Ecto neural progenitor cell (in vitro differentiated cells): ENCODE measurements at places on chromosomes 5 and 9.
A peak's percentile ranks its signal among the peaks of the same experiment; 100 is the strongest.

DNA sequence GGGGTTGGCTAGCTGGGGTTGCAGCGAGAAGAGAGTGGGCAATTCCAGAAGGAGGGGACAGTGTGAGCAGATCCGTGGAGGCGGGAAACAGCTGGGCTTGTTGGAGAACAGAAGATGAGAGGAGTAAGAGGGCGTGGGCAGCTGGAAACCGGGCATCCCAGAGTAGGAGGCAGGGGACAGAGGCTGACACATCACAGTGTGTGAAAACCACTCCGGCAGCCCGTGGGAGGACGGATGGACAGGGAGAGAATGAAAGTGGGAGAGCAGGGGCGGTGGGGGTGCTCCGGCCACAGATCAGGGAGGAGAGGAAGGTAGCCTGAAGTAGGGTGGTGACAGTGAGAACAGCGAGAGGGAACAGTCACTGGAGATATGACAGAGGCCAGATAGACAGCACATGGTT lies 8.3 kb upstream of the PSMB7 start:
- DNase-seq, result no peak

- no peak for DNase-seq
Measured at GRCh38 chr5:72292411-72292810, 27.6 kb downstream of the MRPS27 start.

DNA sequence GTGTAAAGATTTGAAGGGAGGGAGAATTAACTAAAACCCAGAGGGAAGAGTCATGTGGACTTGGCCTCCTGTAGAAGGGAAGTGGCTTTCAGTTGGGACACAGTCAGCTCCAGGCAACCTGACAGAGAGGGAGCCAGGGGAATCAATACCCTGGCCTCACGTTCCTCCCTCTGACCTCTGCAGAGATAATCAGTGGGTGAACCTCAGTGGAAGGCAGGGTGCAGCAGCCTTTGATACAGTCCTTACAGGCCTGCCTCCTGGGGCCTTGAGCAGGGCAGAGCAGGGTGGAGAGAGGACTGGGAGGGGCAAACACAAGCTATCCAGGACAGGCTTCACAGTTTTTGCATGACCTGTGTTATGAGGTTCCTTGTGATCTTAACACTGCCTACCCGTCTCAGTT lies 61.9 kb upstream of the GPBP1 start:
- no peak for DNase-seq

- no peak for DNase-seq
Measured at GRCh38 chr5:83321483-83322055, 150.0 kb upstream of the VCAN start.

DNA sequence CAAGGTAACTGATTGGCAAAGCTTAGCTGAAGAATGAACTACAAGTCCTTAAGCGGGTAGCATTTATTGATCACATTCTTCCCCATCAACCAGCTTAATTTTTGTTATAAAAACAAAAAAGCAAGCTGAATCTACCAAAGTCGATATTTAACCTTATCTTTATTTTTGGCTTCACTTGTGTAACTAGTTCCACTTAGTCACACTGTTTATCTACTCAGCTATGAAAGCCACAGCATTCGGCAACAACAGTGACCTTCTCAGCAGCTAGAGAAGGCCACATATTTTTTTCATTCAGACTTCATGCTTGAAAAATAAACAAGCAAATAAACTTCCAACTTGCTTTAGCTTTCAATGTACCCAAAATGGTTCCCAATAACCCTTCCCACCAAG lies 69.4 kb downstream of the KLHL3 start:
- DNase-seq, result no peak

DNA sequence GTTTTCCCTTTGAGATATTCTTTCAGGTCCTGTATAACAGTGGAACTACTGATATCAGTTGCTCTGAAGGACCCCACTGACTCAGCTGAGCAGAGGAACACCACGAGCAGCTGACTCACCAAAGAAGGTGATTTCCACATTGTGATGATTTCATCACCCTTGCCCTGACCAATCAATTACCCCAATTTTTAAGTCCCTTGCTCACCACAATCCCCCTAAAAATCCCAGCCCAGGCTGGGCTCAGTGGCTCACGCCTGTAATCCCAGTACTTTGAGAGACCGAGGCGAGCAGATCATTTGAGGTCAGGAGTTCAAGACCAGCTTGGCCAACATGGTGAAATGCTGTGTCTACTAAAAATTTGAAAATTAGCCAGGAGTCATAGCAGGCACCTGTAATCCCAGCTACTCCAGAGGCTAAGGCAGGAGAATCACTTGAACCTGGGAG lies 125.3 kb upstream of the ABCA1 start:
- DNase-seq, result no peak

GRCh38 chr5:98415663-98416062 lies 357.8 kb upstream of the RGMB start:
- DNase-seq, result no peak

GRCh38 chr5:81755320-81755719 lies 4.4 kb upstream of the SSBP2 start:
- DNase-seq, result no peak

DNA sequence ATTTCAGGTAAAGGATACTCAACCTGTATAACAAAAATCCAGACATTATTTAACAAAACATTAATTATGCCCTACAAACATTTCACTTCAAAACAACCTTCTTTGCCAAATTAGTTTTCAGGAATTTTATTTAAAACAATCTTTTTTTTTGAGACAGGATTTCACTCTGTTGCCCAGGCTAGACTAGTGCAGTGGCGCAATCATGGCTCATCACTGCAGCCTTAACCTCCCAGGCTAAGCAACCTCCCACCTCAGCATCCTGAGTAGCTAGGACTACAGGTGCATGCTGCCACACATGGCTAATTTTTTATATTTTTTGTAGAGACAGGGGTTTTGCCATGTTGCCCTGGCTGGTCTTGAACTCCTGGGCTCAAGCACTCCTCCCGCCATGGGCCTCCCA lies 3.9 kb downstream of the FNIP1 start:
- DNase-seq, result no peak

DNA sequence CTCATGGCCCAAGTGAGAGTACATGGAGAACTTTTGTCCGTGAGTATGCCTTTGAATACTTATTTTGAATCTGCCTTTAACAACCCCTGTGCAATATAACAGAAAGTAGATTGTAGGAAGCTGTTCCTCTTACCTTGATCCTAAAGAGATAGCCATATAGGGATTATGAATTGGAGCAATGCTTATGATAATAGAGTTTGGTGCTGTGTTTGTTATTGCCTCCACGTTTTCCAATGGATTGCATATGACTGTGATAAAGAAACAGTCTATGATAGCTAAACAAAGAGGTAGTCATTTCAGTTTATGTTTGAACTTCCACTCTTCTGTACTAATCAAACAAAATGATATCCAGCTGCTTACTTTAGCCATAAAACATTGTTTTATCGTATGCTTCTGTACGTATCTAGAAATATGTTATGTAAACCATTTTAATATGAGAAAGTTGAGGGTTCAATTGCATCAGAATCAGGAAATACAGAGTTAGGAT lies 199.6 kb upstream of the RGMB start:
- DNase-seq, result no peak

DNA sequence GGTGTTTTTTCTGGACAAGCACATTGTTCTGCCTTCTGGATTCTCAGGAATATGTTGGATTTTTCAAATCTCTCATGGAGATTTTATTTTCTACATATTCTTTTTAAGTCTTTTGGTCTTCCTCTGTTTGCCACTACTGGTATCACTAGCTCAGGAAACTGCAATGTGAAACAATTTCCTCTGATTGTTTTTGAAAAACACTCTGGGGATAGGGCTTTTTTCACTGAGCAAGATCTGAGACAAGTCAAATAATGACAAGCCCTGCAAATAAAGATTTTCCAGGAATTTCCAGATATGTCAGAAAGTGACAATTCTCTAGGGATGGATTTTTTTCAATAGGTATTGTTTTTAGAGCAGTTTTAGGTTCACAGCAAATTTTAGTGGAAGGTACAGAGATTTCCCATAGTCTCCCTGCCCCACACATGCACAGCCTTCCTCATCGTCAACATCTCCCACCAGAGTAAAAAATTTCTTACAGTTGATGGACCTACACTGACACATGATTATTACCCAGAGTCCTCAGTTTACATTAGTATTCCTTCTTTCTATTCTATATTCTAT lies 86.9 kb upstream of the TMEM161B start:
- no peak for DNase-seq

DNA sequence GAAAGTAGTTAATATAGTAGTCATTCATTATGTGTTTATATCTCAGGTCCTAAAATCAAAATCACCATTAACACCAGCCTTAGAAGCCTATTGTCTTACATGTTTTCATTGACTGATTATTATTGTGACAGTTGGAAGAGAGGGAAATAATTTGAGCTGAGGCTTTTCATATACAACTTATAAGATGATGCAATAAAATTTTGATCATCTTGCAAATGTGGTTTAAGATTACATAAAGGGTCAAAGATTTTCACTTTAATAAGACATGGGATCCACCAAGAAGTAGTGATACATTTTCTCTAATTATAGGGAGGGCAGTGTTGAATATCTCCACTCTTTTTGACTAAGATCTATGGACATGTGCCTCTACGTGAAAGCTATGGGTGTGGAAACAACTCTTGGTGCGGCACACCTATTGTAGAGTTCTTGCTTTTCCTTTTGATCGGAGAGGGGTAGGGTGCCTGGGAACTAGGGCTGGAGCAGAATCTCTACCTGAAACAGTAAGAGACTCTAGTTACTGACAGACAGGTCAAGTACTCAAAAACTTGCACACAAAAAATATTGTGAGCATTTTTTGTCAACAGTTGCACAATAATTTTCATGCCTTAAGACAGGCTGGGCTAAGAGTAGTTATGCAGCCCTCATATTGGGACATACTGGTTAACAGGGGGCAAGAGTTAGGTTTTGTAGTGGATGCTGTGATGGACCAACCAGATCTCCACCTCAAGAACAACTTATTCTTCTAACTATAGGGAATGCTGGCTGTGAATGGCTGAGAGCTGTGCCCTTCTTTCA lies 139.3 kb upstream of the FST start:
- DNase-seq, result no peak

- no peak for DNase-seq
Measured at GRCh38 chr5:83472213-83472507, 616 bp downstream of the VCAN start.

GRCh38 chr5:139108063-139108824 lies 89.9 kb downstream of the SIL1 start:
- DNase-seq, result no peak

DNA sequence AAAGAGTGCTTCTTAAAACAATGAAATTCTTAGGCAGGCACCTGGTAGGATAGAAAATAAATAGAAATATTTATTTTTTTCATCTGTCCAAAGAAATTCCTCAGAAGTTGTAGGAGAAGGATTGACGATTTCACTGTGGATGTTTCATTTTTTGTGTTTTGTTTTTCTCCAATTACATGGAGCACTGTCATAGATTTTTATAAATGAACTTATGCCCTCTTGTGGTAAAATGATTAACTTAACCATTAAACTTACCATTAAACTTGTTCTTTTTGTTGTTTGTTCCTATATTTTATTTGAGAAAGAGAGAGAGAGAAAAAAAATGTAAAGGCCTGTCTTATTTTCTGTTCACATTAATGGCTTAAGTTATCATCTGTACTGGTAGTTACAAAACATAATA lies 339.2 kb downstream of the PRR16 start:
- no peak for DNase-seq

DNA sequence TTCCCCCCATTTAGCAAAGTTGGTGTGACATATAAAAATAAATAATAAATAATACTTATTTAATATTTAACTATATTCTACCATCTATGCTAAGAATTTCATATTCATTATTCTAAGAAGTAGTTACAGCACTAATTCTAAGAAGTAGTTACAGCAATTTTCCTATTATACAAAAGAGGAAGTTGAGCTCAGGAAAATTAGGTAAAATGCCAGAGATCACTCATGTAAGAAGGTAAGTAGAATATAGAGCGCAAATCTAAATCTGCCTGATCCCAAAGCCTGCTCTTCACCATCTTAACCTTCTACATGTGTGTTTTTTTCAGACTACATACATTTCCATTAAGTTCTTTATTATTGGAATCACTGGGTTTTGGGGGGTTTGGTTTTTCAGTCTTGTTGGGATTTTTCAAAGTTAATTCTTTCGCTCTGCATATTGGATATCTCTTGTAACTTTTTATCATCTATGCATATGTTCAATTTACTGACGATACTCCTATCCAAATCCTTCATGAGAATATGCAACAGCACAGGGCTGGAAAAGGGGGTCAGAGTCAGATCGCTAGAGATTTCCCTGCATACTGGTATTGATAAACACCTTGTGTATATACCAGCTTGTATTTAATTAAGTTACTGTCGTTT lies 852.1 kb downstream of the MAT2B start:
- no peak for DNase-seq

GRCh38 chr9:93667627-93668026 lies 91.2 kb downstream of the PHF2 start:
- DNase-seq, result peak; percentile 37

- no peak for DNase-seq
Measured at GRCh38 chr5:56069652-56070226, 75.0 kb upstream of the IL6ST start.

DNA sequence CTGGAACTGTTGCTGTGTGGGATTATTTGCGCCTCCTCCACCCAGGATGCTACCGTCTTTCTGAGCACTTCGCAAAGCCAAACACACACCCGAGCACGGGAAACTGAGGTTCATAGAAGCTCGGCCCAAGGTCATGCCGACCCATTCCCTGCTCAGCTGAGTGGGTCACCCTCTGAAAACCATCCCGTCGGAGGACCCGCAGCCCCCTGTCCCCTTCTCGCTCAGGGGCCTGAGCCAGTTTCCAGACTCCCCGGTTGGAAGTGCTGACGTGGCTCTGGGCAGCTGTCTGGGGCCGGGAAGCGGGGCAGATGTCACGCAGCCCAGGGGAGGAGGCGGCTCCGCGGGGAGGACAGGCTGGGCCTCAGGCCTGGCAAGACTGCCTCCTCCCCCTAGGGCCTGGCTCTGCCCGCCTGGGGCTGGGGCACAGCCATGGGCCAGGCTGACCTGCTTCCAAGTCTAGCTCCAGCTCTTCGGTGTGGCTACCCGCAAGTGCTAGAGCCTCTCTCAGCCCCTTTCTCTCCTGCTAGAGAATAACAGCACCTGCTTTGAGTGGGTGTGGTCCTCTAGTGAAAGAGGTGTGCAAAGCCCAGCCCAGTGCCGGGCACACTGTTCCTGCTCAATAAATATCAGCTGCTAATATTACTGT lies 9.9 kb upstream of the CXXC5 start:
- peak; percentile 71 for DNase-seq

DNA sequence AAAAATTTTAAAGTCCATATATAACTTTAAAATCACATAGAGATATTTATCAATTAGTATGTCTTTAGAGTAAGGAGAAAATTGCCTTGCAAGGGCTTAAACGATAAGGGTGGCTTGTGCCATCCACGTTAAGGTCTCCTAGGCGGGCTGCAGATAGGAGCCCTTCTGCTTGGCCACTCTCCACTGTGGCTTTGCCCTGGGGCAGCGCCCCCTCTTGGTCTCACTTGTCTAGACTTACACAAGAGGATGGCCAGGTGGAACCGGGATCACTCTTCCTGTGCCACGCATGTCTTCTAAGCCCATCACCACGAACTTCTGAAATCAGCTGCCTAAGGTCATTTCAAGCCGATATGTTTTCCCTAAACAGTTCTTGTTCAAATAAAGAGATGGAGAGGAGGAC lies 2.9 kb downstream of the FPGS start:
- peak; percentile 77 for DNase-seq
